Mammary microvascular endothelial cell (primary cell): ENCODE measurements at places on chromosomes 2 and 18. TPM values are rescaled to one million over a fixed set of nuclear protein-coding genes. Genes with fewer than 3 reads are reported as not detected.

The NT5C1B gene
- total RNA-seq, result not detected in 2 replicates

The SCYGR4 gene
- total RNA-seq, result not detected in 2 replicates

The INO80C gene
- 13.8 and 14.9 TPM in 2 replicates for total RNA-seq

The OBSL1 gene
- 2.2 and 2.8 TPM in 2 replicates for total RNA-seq

The PCARE gene
- total RNA-seq, result not detected in 2 replicates

The CNRIP1 gene
- total RNA-seq, result 69.2 and 78.7 TPM in 2 replicates

The SIX3 gene
- not detected in 2 replicates for total RNA-seq

The MYOM1 gene
- 0.05 and 0.07 TPM in 2 replicates for total RNA-seq

The NAT8 gene
- not detected in 2 replicates for total RNA-seq

The TEKT4 gene
- not detected in 2 replicates for total RNA-seq

The TMEM182 gene
- 0.20 TPM in 1 of 2 replicates, not detected in the other for total RNA-seq

The ASB18 gene
- total RNA-seq, result not detected in 2 replicates

The UGT1A10 gene
- not detected in 2 replicates for total RNA-seq

The SERPINB10 gene
- total RNA-seq, result 3.4 TPM in 1 of 2 replicates, not detected in the other

The RBM44 gene
- total RNA-seq, result 0.10 and 0.20 TPM in 2 replicates

The TMEM200C gene
- total RNA-seq, result not detected in 2 replicates

The MARS2 gene
- total RNA-seq, result 6.6 TPM in 2 replicates

The INHBB gene
- total RNA-seq, result 0.05 and 0.07 TPM in 2 replicates

The RESP18 gene
- not detected in 2 replicates for total RNA-seq

The ERBB4 gene
- total RNA-seq, result under 0.01 and 0.07 TPM in 2 replicates

The GREB1L gene
- total RNA-seq, result 0.07 and 3.1 TPM in 2 replicates

The CABLES1 gene
- 11.9 and 18.5 TPM in 2 replicates for total RNA-seq

The ITPRIPL1 gene
- total RNA-seq, result 3.2 and 4.1 TPM in 2 replicates

The WDCP gene
- total RNA-seq, result 10.6 and 12.1 TPM in 2 replicates

The RAB6C gene
- not detected in 2 replicates for total RNA-seq

The OTX1 gene
- 0.10 TPM in 1 of 2 replicates, not detected in the other for total RNA-seq

The FEV gene
- total RNA-seq, result not detected in 2 replicates

The FOXI3 gene
- total RNA-seq, result not detected in 2 replicates

The DAPL1 gene
- not detected in 2 replicates for total RNA-seq

The CCBE1 gene
- 2.0 and 3.5 TPM in 2 replicates for total RNA-seq

The SERPINB13 gene
- not detected in 2 replicates for total RNA-seq

The EFR3B gene
- 0.67 and 0.79 TPM in 2 replicates for total RNA-seq

The DPYSL5 gene
- total RNA-seq, result not detected in 2 replicates

The ANKRD44 gene
- total RNA-seq, result 1.1 TPM in 2 replicates

The POTEF gene
- under 0.01 TPM in 1 of 2 replicates, not detected in the other for total RNA-seq

The SAG gene
- not detected in 2 replicates for total RNA-seq
